Left renal pelvis (tissue), 4 donors: ENCODE measurements at places on chromosomes 4 and X. TPM values are rescaled to one million over a fixed set of nuclear protein-coding genes. Genes with fewer than 3 reads are reported as not detected.

Gene PPP2R2C
- polyA plus RNA-seq = 1.6 TPM

Gene FANCB
- 4.6 TPM for polyA plus RNA-seq

Gene LPAR4
- 15.9 TPM for polyA plus RNA-seq

Gene UGT2B15
- polyA plus RNA-seq = 0.08 TPM

Gene PCDH19
- 5.2 TPM for polyA plus RNA-seq

Gene STATH
- polyA plus RNA-seq = 0.34 TPM
